ENCODE measurements at places on chromosomes 12 and 14.

- DNase-seq: peak; percentile 76
Measured at GRCh38 chr14:36520601-36521525, 831 bp upstream of the NKX2-1 start.

DNA sequence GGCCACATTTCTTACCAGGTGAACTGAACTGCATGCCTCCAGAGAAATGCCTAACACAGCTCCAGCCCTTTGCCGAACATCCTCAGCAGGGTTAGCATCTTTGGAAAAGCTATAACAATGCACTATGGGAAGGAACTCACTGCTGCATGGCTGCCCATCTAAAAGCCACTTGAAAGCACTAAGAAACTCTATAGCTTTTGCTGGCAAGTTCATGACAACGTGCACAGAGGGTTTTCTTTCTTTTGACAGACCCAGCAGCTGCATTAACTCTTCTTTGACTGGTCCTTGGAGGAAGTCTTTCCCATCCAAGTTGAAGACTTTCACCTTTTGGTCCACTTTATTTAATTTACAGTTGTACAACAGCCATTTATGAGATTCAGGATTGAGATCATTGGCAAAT lies 5.3 kb downstream of the TRMT5 start:
- no peak for DNase-seq

GRCh38 chr14:61065656-61066055 lies 84.6 kb downstream of the SLC38A6 start:
- no peak for DNase-seq

DNA sequence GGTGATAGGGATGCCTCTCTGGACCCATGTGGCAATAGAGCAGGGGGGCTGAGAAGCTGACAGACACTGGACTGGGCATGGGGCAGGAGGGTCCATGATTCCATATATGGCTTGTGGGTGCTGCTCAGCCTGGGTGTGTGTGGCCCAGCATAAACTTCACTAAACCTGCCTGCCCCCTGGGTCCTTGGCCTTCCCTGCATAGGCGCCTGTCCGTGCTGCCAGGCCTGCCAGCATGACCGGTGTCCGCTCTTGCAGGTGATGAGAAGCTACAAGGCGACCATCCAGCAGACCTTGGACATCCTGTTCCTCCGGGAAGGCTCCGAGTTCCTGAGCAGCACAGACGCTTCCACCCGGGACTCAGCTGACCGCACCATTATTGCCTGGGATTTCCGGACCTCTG lies 61.6 kb downstream of the BEGAIN start:
- no peak for DNase-seq

- DNase-seq: no peak
Measured at GRCh38 chr12:124247331-124247730, 47.6 kb upstream of the RFLNA start.

- DNase-seq: no peak
Measured at GRCh38 chr12:130029151-130029550, 125.3 kb upstream of the TMEM132D start.

DNA sequence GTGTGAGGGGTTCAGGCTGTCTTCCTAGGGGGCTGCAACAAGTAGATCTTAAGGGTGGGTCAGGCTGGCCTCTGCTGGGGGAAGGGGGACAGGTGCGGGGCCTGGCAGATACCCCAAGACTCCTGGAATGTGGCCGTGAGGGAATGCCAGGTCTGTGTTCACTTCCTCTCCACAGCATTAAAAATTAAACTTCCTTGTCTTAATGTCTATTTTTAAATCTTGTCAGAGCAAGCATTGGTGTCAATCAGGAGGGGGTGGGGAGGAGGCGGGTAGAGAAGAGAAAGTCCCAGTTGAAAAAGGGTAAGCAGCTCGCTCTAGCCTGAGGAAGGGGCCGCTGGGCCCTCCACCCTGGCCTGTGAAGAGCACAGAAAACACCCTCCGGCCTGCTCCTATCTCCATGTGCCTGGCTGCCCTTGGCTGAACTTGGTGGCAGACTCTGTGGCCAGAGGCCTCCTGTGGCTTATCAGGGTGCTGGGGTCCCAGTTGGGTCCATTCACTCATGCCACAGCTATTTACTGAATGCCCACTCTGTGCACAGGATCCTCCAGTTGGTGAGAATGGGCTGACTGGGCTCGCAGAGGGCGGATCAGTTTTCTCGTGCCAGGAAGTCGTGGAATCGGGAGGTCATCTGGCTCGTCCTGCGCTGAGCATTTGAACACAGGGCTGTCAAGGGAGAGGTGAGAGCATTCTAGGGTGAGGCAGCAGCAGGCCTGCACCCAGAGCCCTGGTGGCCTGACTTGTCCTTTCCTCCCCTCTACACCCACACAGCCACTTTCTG lies 128.8 kb downstream of the TSPAN9 start:
- no peak for DNase-seq

- no peak for DNase-seq
Measured at GRCh38 chr12:57235728-57236131, 6.2 kb downstream of the SHMT2 start.

DNA sequence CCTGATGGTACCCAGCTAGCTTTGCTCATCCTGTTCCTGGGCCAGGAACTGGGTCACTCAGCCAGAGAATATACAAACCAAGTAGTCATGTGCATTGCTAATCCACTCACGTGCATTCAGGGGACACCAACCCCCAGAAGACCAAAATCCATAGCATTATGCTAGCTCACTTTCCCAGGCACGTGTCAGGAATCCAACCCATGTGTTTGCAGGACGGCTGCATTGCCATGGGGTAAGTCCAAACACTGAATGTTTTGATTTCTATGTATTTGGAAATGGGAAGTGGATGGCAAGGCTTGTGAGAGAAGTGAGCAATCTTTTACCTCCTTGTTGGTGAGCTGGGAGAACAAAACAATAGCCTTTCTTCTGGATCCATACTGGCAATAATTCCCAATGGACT lies 87.1 kb upstream of the FOXN3 start:
- DNase-seq: no peak

DNA sequence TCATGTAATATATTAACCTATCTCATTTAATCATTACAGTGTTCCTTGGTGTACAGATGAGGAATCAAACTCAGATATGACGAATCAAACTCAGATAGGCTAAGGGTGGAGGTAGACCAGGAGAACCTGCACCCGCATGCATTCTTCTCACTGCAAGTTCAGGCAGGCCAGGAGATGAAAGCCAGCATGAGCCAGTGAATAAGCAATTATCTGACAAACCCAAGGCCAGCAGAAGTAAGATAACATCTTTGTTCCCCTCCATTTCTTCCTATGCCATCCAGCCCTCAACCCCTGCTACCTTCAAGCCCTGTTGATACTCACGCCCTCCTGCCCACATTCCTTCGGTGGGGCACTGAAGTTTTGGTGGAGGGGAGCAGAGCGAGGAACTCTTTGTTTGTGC lies 152.2 kb downstream of the ETV6 start:
- DNase-seq: no peak

GRCh38 chr14:58484176-58484575 lies 56.7 kb downstream of the KIAA0586 start:
- DNase-seq: no peak

DNA sequence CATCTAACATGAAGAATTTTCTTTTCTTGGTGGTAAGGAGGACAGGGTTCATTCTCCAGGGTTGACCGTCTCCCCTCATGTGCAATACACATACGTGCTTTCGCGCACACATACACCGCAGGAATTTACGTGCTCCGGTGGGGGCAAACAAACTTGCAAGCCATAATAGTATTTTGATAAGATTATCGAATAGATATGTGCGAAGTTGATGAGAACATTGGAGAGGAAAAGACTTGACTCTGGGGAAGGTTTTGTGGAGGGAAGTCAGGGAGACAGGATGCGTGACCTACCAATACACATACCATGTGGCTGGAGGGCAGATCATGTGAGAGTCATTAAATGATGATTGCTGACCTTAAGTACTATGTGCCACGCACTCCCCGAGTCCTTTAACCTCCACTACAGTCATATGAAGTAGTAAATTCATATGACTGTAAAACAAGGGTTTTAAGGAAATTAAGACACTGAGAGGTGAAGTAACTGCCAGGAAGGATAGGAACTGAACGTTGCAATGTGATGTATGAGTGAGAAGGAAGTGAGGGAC lies 921 bp downstream of the RAD51B start:
- peak; percentile 44 for DNase-seq

GRCh38 chr14:65703521-65703920 lies 291.0 kb downstream of the FUT8 start:
- DNase-seq: peak; percentile 8

- DNase-seq: no peak
Measured at GRCh38 chr14:96394047-96394815, 2.3 kb downstream of the AK7 start.

GRCh38 chr12:64724201-64724745 lies 34.9 kb downstream of the GNS start:
- DNase-seq: no peak

- no peak for DNase-seq
Measured at GRCh38 chr12:1099158-1099557, 108.1 kb downstream of the ERC1 start.

GRCh38 chr12:124758266-124759220 lies 105.1 kb downstream of the SCARB1 start:
- no peak for DNase-seq

GRCh38 chr12:44847403-44847802 lies 28.7 kb downstream of the NELL2 start:
- DNase-seq: no peak

DNA sequence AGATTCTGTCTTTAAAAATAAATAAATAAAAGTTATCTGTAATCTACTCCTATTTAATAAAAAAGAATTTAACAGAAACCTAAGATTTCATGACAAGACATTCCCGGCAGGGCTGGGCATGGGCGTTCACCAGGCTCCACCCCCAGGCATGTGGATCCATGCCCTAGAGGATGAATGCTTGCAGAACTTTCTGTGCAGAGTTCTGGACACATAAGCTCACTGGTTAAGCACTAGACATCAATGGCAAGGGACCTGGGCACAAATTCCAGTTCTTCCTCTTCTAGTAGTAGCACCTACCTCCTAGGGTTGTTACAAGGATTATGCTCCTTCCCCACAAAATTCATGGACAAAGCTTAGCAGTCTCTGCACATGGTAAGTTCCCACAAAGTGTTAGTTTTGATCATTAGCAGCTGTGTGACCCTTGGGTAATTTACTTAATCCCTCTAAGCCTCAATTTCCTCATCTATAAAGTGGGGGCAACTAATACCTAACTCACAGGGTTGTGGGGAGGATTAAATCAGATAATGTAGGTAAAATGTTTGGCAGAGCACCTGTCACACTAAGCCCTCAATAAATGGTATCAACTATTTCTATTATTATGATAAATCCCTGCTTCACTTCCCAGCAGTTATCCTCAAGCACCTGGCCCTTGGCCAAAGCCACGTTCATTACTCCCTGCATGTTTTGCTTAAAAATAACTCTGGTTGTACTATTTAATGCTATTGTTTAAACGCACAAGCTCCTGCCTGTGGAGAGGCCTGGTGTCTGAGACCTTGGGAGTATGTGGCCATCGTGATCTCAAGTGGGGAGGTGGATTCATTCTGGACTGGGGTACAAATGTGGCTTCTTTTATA lies 9.8 kb downstream of the GALNT6 start:
- peak; percentile 77 for DNase-seq

DNA sequence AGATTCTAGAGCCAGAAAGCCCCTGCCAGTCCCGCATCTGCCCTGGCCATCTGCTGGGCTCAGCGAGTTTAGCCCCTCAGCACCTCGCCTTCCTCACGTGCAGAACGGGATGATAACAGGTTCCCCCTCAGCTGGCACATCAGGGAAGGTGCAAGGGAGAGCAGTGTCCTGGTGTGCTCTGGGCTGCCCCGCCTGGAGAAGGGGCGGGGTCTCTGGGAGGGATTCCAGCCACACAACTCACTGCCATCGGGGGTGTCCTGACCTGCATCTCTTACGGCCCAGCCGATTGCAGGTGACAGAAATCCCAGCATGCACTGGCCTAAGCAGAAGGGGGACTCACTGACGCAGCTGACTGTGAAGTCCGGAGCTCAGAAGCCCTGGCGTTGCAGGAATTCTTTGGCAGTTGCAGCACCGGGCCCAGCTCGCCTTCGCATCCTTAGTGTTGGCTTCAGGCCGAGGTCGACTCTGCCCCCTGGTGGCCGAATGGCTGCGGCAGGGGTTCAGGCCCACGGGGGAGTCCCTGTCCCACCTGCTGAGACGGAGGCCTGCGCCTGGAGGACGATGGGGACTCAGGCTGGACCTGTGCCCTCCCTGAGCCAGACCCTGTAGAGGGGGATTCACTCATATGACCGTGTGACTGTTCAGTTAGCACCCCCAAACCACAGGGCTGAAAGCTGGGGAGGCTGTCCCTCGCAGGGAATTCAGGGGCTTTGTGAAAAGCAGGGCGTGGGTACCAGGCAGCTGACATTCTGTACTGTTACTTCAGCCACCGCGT lies 178.6 kb downstream of the ADGRD1 start:
- DNase-seq: peak; percentile 81

DNA sequence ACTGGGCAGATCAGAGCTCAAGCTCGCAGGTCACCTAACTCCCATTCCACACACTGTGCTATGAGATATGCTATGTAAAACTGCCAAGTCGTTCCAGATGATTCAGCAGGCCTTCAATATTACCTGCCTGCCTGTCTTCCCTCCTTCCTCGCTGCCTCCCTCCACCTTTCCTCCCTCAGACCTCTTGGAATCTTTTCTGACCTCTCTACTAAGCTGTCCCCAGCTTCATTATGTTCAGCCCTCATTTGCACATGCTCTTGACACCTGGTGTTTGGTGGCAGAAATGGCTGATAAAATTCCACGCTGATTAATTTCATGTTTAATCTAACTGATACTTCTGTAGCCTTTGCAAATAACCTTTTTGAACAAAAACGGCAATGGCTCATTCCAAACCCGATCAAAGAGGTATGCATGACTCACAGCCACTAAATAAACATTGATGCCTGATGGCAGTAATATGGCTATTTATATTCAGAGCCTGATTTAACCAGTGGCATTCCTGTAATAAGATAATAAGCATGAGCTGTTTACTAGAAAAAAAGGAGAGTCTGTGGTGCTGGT lies 130.8 kb upstream of the EGLN3 start:
- DNase-seq: no peak

DNA sequence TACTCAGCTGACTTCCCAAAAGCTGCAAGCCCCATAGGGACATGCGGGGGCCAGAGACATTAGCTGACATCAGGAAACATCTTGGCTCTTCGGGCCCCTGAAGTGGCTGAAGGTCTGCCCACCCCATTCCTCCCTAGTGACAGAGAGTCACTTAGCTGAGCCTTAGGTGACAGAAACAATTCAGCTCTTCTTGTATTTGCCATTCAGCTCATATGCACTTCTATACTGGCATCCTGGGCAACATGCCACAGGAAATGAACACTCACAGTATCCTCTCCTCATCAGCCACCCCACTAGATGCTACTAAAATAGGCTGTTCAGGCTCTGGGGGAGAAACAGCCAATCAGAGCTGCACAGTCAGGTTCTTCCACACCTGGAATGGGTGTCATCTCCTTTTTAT lies 3.4 kb downstream of the DCTN2 start:
- no peak for DNase-seq

DNA sequence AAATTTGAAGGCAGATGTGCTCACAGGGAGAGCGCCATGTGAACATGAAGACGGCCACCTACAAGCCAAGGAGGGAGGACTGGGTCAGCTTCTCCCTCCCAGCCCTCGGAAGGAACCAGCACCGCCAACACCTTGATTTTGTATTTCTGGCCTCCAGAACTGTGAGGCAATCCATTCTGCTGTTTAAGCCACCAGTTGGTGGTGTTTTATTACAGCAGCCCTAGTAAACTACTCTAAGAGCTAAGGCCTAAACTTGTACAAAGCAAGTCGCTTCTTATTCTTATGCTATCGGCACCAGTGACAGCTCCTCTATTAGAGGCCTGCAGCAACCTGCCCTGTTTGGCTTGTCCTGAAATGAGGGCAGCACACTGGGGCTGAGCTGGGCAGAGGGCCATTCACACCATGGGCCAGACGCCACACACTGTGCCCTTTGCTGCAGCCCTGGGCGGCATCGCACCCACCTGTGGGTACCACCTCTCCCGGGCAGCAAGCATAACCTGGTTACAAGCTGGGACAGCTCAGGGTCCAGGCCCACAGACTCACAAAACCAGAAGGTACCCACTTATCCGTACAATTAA lies 62.7 kb downstream of the NOS1 start:
- no peak for DNase-seq
